Dermis blood vessel endothelial cell (primary cell): ENCODE measurements at places on chromosomes 2 and 18. TPM values are rescaled to one million over a fixed set of nuclear protein-coding genes. Genes with fewer than 3 reads are reported as not detected.

Gene SPATA3
- total RNA-seq, result not detected in 2 replicates

Gene PRR30
- not detected in 2 replicates for total RNA-seq

Gene KCNG2
- 0.51 and 0.93 TPM in 2 replicates for total RNA-seq

Gene CD8A
- total RNA-seq, result 0.05 TPM in 1 of 2 replicates, not detected in the other

Gene FAHD2B
- total RNA-seq, result 4.1 and 5.3 TPM in 2 replicates

Gene DLGAP1
- total RNA-seq, result 0.17 and 0.23 TPM in 2 replicates

Gene CYS1
- 0.74 and 1.2 TPM in 2 replicates for total RNA-seq

Gene FHL2
- 42.0 and 56.4 TPM in 2 replicates for total RNA-seq

Gene CTLA4
- 1.7 and 2.2 TPM in 2 replicates for total RNA-seq

Gene CDCA7
- total RNA-seq, result 5.4 and 13.2 TPM in 2 replicates

Gene EPB41L3
- total RNA-seq, result 38.1 and 42.1 TPM in 2 replicates

Gene NEDD4L
- 15.1 and 26.4 TPM in 2 replicates for total RNA-seq

Gene GALNT3
- 0.34 TPM in 1 of 2 replicates, not detected in the other for total RNA-seq

Gene RNPEPL1
- total RNA-seq, result 42.5 and 117 TPM in 2 replicates

Gene G6PC2
- not detected in 2 replicates for total RNA-seq

Gene CARF
- 3.4 and 5.6 TPM in 2 replicates for total RNA-seq

Gene ADD2
- 4.6 and 13.3 TPM in 2 replicates for total RNA-seq

Gene LONRF2
- total RNA-seq, result under 0.01 TPM in 1 of 2 replicates, not detected in the other

Gene IL36RN
- not detected in 2 replicates for total RNA-seq
